ENCODE measurements at places on chromosomes 2 and 18.

GRCh38 chr2:18299423-18300212, 260.8 kb downstream of the RDH14 start:
- no peak for DNase-seq

- DNase-seq = no peak
Measured at GRCh38 chr2:19073522-19073921, 284.9 kb downstream of the OSR1 start.

DNA sequence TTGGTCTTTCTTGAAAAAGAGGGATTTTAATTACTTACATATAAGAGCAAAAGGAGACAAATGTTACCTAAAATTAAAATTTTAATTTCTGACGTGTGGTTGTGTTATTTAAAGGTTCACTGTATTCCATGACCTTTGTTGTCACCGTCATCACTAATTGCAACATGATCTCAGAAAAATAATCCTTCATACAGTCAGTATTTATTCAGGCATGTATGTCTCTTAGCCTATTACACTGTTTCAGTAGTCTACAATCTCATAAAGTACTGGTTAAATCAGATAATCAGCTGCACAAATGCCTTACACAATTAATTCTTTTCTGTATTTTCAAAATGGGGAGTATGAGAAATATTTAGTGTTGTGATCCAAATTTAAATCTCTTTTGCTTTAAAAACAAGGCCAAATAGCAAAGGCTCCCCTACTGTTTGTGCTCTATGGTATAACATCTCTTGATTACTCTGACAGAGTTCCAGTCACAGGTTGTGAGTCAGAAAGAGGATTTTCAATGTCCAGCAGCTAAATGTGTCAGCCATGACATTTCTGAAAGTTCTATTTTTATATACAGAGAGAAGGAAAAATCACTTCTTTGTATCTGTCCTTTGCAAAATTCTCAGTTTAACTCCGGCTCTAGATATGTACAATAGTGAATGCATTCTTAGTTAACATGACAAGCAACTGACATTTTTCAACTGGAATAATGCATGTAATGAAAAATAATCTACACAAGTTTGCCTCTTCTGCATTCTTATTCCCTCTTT, 184.0 kb downstream of the FIGN start:
- no peak for DNase-seq

- DNase-seq = no peak
Measured at GRCh38 chr2:108034843-108035242, 48.5 kb downstream of the SLC5A7 start.

DNA sequence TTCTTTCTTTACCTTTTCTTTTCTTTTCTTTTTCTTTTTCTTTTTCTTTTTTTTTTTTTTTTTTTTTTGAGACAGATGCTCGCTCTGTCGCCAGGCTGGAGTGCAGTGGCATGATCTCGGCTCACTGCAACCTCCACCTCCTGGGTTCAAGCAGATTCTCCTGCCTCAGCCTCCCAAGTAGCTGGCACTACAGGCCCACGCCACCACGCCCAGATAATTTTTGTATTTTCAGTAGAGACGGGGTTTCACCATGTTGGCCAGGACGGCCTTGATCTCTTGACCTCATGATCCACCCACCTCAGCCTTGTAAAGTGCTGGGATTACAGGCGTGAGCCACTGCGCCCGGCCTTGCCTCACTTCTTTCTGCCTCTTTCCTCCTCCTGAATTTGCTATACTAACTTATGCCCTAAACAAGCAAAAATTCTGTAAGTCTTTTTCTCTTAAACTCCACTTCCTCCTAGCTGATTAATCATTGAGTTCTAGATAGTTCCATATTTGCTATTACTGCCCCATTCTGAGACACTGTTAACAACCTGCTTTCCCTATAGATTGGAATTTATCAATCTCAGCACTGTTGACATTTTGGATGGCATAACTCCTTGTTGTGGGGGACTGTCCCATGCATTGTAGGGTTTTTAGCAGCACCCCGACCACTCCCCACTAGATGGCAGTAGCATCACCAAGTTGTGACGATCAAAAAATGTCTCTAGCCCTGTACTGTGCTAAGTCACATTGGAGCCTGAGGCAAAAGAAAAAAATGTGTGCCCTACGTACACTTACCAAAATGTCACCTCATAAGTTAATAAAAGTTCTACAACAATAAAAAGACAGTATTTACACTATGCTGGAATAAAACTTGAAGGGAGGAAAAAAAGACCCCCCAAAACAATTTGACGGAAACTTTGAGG, 16.4 kb upstream of the THADA start:
- peak; percentile 49 for DNase-seq

GRCh38 chr18:31232775-31233424, 70.2 kb upstream of the DSC1 start:
- DNase-seq = no peak

DNA sequence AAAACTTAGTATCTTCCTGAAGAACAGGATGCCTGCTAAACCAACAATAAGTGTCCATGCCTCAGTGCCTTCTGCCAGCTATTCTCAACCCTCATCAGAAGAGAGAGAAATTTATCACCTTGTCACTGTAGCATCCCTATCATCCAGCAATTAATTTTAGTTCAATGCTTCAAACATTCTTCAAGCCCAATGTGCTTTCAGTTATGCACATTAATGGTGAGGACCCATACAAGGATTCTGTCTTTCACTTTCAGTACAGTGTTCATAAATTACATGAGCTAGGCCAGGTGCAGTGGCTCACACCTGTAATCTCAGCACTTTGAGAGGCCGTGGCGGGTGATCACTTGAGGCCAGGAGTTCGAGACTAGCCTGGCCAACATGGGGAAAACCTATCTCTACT, 47.0 kb upstream of the MSH6 start:
- DNase-seq = no peak

GRCh38 chr2:230749111-230749510, 36.5 kb downstream of the CAB39 start:
- no peak for DNase-seq

DNA sequence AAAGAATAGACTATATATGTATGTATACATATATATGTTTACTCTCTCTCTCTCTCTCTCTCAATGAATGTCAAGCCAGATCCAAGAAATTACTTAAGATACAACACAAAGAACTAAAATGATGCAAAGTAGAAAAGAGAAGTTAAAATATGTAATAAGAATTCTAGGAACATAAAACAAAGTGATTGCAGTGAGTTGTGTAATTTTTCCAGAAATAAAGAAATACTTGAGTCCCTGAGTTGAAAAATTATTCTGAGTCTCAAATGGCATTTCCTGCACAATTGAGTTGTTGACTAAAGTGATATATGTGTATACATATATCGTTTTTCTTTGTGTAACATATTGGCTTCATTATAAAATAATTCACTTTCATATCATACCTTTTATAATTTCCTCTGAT, 262.4 kb downstream of the INSIG2 start:
- no peak for DNase-seq

- DNase-seq = no peak
Measured at GRCh38 chr2:190927301-190927700, 46.7 kb downstream of the GLS start.

DNA sequence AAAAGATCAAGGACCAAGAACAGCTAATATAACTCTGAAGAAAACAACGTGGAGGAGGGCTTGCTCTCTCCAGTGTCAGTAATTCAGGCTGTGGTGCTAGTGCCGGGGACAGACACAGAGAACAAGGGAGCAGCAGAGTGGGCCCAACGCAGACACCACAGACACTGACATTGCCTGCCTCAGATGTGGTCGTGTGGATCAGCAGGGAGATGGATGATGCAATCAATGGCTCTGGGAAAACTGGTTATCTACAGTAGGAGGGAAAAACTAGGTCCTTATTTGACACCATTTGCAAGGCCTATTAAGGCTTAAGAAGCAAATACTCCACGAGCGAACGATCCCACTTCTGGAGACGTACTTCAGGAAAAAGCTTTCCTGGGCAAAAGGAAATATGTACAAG, 36.1 kb downstream of the HDLBP start:
- no peak for DNase-seq

GRCh38 chr2:10448576-10449485, 704 bp upstream of the ODC1 start:
- DNase-seq = peak; percentile 95

DNA sequence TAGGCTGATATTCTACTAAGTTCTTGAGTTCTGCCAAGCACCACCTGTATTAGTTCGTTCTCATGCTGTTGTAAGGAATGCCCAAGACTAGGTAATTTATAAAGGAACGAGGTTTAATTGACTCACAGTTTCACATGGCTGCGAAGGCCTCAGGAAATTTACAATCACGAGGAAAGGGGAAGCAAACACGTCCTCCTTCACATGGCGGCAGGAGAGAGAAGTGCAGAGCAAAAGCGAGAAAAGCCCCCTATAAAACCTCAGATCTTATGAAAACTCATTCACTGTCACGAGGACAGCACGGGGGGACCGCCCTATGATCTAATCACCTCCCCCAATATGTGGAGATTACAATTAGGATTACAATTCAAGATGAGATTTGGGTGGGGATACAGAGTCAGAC, 47.7 kb upstream of the YWHAQ start:
- no peak for DNase-seq

GRCh38 chr2:98935111-98935770, 784 bp downstream of the CRACDL start:
- no peak for DNase-seq

GRCh38 chr2:232476045-232476444, 11.6 kb downstream of the ECEL1 start:
- no peak for DNase-seq

DNA sequence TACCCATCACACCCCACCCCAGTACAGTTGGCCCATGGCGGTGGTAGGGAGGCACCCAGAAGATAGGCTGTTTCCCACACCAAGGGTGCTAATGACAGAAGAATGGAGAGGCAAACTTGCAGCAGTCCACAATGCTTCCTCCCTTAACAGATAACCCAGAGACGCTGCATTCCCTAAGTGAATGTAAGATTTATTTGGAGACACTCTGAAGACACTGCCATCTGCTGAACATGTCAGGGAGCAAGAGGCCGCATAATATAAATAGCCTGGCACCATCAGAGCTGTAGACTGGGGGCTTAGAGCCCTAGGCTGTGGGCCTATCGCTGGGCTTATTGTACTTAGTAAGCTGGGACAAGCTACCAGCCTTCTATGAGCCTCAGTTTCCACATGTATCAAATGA, 2.2 kb upstream of the IWS1 start:
- no peak for DNase-seq

DNA sequence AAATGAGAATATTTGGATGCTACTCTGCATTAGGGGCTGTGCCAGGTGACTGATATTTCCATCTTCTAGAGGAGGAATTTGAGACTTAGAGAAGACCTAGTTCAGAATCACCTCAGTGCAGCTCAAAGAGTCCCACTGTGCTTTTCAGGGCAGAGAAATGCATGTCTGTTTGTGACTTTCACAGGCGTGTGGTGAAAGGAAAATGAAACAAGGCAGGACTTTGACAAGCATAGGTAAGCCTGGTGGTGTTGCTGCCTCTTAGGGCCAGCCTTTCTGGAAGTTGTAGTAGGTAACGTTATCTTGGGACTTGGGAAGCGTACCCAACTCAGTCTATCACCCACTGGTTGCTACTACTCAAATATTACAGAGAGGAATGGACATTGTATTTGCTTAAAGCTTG, 2.6 kb downstream of the GPR39 start:
- no peak for DNase-seq

DNA sequence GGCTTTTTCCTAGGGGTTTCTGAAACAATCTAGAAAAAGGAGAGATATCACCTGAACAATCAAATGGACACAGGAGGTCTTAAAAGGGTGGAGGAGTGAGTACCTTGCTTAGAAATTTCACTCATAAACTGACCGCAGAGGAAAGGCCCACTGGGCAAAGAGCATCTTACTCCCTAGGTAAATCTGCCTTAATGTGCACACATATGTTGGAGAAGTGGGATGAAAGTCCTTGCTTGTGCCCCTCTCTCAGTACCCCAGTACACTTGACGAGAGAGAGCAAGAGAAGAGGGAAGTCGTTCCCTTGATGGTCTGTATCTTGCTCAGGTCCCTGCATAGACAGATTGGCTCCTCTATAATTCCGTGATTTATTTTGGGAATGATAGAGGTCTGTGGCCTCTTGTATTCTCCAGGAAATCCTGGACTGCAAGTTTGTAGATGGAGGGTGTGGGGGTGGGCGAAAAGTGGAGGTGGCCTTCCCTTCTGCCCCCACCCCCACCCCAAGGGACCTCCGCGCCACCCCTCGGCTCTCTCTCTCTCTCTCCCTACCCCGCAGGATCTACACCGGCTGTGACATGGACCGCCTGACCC, 6.8 kb downstream of the TBR1 start:
- no peak for DNase-seq

GRCh38 chr2:150120326-150120955, 367.0 kb downstream of the RND3 start:
- DNase-seq = no peak

DNA sequence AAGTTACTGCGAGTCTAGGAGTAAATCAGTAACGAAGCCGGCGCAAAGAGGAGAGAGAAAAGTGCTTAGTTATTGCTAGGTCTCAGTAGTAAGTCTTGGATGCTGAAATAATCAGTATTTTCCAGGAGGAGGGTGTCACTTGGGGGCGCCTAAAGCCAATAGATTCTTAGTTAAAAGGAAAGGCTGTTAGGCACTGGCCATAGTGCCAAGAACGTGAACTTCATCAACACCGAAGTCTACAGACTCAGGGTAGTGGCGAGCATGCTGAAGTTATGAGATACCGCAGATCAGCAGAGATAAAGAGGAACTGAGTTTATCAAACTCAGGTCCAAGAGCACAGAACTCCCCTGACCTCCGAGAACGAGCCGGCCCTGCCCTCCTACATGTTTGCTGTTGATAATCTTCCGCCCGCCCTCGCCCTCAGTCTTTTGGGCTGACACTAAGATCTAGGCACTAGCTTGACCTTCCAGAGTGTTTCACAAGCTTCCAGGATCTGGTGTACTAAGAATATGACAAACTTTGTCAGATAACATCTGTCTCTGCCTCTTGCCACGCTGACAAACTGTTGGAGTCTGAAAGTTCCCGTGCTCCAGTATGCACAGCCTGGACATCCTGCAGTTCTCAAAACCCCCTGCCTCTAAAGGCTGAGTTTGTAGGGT, 49.2 kb downstream of the CYB5A start:
- DNase-seq = no peak

- DNase-seq = peak; percentile 74
Measured at GRCh38 chr2:218567797-218568189, 358 bp downstream of the USP37 start.

- DNase-seq = no peak
Measured at GRCh38 chr2:163213661-163214081, 375.1 kb upstream of the KCNH7 start.

DNA sequence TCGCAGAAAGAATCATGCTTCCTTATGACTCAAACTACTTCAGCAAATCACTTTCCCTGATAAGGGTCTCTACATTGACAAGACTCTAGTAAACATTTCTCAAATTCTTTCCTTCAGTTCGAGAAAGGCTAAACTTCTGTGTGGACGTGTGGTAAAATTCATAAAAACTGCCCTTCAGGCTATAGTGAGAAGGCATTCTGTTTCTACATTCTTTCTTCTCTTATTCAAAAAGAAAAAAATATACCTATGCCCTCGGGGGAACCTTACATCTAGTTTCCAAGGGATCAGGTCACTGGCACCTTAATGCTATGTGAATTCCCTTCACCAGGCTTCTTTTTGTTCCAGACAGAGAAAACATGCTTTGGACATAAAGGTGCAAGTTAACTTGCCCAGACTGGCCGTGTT, 4.9 kb downstream of the VIT start:
- DNase-seq = no peak

GRCh38 chr2:100976645-100977391, 25.3 kb upstream of the RPL31 start:
- DNase-seq = no peak

- no peak for DNase-seq
Measured at GRCh38 chr2:157572725-157573124, 55.9 kb downstream of the ACVR1C start.
